ENCODE measurements at places on chromosomes 7 and 10.

DNA sequence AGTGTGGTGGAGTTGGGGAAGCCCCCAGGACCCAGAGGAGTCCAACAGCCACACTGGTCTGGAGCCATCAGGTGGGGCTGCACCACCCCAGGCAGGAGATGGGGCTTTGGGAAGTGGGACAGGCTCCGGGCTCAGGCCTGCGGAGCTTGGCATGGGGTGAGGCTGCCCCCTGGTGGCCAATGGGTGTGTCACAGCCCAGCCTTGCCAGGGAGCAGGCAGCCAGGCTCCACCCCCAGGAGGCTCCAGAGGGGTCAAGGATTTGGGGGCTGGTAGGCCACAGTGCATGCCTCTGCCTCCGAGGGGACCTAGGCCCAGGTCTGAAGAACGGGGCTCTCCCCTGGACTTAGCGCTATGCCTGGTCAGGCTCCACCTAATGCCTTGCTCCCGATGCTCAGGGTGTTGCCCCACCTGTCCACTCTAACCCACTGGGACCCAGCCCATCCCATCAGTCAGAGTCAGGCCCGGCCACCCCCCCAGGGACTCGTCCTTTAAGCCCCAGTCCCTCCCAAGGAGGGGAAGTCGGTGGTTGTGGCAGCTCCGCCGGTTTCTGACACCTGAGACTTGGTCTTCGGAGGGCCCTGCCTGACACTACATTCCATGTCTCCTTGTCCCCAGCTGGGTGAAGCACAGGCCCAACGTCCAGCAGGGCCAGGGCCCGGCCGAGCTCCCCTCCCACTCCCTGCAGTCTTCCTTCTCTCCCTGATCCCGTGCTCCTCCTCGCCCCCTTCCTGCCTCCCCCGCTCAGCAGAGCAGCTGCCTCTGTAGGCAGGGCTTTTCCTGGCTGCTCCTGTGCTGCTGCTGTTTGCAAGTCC, 11.3 kb upstream of the SAMD8 start:
- peak; percentile 44 for DNase-seq

GRCh38 chr10:87626422-87626892, 33.2 kb upstream of the PAPSS2 start:
- no peak for DNase-seq

DNA sequence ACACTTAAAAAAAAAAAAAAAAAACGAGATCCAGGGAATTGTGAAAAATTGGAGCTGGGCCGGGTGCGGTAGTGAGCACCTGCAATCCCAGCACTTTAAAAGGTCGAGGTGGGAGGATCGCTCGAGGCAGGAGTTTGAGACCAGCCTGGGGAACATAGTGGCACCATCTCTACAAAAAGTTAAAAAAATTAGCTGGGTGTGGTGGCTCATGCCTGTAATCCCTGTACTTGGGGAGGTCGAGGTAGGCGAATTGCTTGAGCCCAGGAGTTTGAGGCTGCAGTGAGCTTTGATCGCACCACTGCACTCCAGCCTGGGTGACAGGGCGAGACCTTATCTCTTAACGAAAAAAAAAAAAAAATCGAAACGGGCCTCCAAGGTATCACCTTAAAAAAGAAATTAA, 2.0 kb downstream of the CLDN4 start:
- no peak for DNase-seq

- no peak for DNase-seq
These were observed 633.8 kb upstream of the IGFBP3 start for GRCh38 chr7:46554688-46555422.

DNA sequence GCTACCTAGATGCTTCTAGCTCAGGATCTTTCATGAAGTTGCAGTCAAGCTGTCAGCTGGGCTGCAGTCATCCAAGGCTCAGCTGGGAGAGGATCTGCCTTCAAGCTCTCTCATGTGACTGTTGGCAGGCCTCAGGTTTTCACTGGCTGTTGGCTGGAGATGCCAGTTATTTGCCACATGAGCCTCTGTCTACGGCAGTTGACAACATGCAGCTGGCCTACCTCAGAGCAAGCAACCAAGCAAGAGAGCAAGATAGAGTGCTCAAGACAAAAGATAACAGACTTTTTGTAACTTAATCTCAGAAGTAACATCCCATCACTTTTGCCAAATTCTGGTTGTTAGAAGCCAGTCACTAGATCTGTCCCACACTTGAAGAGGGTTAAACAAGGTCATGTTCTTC, 125.8 kb downstream of the TPST1 start:
- DNase-seq, result peak; percentile 1

- no peak for DNase-seq
These were observed 10.2 kb upstream of the LMOD2 start for GRCh38 chr7:123645516-123645915.

- DNase-seq, result no peak
These were observed 1049.9 kb downstream of the REEP3 start for GRCh38 chr10:64571056-64571455.

DNA sequence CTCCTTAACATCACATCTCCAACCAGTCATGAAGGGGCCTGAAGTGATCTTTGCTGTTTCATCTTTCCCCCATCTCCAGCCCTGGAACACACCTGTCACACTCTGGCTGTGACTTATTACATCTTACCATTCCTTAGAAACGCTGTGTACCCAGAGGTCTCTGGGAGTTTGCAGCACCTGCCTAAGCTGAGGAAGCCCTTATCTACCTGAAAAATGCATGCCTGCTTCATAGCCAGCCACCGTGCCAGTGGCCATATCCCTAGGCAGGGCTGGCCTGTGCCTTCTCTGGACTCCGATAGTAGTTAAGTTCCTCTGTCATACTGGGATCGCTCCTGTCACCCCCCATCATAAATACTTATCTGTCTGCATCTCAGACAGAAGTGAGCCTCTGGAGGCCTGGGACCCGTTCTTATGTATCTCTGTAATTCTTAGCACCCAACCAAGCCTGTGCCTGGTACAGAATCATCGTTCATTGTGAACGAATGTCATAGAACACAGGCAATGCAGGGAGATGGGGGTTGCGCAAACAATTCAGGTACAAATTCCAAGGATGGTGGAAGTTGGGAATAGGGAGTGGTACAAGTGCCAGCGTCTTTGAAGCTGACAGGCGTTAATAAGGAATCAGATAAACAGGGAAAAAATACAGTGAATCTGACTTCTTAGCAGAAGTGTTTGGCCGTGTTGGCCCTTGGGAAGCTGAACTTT, 254.6 kb downstream of the CAMK1D start:
- DNase-seq, result no peak

DNA sequence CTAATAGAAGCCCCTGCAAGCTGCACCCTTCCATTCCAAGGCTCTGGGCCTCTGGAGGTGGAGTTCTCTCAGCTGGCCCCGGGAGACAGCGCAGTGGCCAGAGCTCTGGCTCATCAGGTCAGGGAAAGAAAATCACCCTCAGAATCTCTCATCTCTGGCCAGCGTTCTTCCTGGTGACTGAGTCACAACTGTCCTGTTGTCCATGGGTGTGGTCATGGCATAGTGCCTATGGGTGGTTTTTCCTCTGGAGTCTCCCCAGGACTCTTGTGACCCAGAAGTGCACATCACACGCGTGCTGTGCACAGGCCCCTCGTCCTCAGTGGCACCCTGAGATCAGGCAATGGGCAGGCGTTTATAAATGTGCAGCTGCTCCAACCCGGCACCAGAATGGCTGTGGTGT, 27.4 kb upstream of the FXYD4 start:
- no peak for DNase-seq

DNA sequence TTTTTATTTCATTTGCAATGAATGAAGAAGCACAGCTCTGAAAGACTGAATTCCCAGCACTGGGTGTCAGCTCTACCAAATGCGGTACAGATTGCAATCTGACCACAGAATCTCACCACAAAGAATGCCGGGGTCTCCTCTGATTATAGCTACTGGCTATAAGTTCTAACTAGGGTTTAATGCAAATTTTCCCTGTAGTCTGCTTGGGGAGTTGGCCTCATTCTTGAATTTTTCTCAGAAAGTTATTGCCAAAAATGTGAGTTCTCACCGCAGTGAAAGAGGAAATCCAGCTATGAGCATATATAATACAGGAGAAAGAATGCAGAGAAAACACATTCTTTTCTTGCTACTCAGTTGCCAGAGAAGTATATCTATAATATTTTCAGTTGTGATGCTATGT, 1255.7 kb upstream of the LRRTM3 start:
- no peak for DNase-seq

GRCh38 chr10:130634816-130635215, 498.6 kb downstream of the GLRX3 start:
- DNase-seq, result no peak

DNA sequence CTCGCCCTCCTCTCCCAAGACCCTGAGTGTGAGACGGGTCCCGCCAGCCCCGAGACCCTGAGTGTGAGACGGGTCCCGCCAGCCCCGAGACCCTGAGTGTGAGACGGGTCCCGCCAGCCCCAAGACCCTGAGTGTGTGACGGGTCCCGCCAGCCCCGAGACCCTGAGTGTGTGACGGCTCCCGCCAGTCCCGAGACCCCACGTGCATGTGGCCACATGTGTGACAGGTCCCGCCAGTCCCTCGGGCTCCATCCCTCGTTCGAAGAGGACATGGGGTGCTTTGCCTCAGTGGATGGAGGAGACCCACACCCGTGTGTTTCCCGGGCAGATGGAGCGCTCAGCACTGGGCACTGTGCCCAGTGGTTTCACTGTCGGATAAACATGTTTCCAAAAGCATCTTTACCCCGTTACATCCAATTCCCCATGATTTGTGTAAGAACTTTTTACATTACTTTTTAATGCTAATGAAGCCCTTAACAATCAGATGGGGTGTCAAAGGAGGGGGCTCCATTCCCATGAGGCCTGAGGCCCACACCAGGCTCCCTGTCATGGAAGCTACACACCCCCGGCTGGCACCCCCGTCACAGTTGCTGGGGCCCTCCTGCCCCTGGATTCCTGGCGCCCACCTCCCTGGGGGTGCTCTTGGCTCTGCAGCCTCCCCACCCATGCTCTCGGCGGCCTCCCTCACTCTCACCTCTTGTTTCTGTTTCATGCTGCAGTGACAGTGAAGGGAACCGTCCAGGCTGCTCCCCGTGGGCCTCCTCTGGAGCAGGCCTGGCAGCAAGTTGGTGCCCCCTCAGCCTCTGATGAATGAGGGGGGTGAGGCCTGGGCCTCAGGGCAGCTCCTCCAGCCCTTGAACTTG, 48.5 kb upstream of the CFAP46 start:
- no peak for DNase-seq

DNA sequence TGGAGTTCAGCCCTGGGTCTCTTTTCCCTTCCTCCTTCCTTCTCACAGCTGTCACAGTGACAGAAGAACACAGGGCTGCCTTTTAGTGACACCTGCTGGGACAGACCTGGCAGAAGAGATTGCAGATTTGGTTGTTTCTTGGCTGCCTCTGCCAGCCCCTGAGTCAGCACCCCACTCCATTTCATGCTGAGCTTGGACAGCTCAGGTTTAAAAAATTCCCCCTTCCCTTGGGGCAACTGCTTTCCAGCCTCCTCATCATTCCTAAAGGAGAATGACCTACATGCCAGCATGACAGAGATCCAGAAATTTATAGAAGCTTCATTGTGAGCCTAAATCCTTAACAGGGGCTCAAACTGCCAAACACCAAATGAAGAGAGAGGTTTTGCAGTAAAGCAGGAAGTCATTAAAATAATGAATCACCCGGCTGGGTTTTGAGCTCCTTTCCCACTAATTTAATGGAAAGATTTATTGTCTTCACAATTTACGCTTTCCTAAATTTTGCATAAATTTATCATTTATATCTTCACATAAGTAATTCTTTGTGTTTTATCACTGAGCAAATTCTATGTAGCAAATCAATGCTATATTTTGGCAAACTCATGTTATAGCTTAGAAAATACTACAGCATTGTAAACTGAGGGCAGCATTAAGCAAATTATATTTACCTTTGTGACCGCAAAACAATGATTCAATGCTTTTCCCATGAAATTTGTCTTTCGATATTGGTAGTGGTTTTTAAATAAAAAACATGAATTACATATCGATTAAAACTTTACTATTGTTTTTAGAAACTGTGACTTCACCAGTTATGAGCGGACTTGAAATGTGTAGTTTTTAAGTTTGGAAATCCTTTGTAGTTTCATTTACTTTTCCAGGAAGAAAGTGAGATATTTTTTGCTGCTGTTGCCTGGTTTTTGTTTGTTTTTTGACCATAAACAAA, 399.5 kb upstream of the ANKRD30A start:
- DNase-seq, result peak; percentile 1

GRCh38 chr7:46739518-46740234, 818.6 kb upstream of the IGFBP3 start:
- no peak for DNase-seq

GRCh38 chr7:132457658-132458057, 118.6 kb downstream of the PLXNA4 start:
- no peak for DNase-seq

GRCh38 chr10:114957673-114958072, 19.7 kb downstream of the TRUB1 start:
- DNase-seq, result no peak

GRCh38 chr7:101673951-101674350, 44.9 kb upstream of the MYL10 start:
- no peak for DNase-seq

DNA sequence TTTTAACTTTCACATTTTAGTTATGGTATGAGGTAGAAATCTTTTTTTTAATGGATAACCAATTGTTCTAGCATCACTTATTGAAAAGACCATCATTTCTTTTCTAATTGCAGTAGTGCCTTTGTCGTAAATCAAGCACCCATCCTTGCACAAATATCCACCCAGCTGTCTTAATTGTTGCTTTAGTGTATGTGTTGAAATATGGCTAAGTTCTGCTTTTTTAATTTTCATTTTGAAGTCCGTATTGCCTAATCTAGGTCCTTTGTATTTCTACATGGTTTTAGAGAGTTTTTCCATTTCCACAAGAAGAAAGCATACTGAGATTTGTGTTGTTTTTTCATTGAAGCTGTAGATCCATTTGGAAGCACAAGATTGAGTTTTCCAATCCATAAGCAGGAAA, 259.6 kb upstream of the SEMA3E start:
- DNase-seq, result no peak

- no peak for DNase-seq
These were observed 584.9 kb downstream of the GRM8 start for GRCh38 chr7:126667742-126668366.

DNA sequence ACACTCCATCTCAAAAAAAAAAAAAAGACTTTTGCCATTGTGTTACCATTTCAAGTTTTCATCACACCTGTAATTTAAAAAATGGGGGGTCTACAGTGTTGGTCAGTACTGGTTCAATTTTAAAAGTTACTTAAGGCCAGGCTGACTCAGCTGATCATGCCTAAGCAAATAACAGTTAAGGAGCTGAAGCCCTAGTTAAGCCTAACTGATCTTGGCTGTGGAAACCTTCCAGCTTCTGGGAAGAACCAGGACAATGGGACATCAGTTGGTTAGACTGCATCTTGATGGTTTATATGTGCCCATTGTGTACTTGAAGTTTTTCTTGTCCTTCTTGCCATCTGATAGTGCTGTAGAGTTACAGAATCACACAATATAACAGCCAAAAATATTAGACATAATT, 26.7 kb downstream of the VCL start:
- no peak for DNase-seq

DNA sequence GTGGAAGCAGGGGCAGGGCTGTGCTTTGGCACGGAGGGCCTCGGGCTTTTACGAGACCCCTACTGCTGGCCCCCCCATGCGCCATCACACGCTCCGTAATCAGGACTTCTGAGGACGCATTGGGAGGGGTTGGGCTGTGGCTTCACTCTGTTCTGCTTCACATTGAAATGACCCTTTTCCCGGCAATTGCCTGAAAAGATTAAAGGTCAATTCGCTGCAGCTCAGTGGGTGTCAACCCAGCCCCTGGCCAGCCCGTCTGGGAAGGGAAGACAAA, 41.7 kb upstream of the UBE3C start:
- DNase-seq, result no peak
